ENCODE measurements at places on chromosomes 2 and 18.

DNA sequence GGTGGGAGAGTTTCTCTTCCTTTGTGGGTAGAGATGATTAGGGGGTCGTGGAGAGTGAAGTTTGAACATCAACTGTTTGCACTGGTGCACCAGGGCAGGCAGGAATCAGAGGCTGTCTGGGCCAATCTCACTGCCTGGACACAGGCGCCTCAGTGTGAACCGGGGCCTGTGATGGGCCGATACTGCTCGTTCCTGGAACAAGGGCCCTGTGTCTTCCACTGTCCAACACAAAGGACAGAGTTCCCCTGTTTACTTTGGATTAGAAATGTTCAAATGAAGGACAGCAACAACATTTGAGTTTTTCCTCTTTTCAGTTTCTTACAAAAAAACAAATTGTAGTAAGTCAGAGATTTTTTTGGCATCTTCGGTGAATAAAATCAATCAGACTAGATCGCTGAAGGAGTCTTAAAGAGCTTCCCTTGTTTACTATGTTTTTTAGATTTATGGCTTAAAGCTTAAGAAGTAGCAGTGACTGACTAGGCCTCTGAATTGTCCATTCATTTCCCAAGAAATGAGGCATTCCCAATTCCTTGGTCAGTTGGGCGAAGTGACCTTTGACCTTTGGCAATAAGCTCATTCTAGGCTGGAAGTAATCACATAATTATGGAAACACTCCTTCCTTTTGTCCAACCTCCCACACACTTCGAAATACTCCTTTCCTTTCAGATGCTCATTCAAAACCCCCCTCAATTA is 11.6 kb upstream of the TGFA start:
- no peak for DNase-seq

- DNase-seq, result no peak
Observed at GRCh38 chr2:227823922-227824321, 10.3 kb downstream of the CCL20 start.

DNA sequence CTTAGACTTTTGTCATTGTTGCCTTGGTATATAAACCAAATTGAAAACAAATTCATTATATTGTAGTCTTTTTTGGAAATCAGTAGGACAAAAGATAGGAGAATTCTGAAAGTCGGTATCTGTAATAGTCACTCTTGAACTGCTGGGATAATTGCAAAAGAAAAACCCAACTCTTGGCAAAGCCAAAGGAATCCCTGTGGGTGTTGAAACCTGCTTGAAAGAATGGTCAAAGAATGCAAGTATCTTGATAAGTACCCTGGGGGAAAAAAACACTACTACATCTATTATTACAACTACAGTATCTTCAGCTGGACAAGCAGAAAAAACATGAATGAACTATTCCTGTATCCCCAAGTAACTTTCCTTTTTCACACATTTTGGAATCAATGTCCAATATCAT is 7.3 kb upstream of the FAM237A start:
- DNase-seq, result no peak

DNA sequence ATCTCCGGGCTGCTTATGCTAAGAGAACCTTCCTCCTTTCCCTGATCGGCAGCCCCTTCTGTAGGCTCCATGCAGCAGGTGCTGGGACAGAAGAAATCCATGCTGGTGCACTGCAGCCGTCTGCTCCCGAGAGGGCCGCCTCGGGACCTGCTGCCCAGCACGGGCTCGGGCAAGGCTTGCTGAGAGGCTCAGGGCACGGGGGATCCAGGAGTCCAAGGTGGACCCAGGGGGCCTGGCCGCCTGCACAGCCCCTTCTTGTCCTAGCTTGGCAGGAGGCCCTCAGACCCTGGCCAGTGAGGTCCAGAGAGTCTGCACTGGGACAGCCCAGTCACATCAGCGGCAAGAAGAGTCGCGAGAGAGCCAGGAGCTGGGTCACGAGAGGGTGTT is 13.3 kb upstream of the DUSP2 start:
- DNase-seq, result no peak

DNA sequence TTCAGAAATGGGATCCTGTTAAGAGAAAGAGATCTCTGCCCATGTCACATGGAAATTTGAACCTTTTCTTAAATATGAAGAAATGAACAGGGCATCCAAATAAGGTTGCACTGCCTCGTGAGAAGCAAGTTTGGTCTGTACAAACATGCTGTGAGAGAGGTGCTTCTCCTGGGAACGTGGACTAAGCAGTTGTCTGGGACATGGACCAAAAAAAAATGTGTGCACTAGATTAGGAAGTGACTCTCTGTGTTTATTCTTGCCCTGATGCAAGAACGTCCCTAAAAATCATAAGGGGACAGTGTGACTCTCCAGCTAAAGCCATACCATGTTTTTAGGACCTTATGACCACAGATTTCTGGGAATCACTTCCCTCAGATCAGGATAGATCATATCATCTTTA is 23.7 kb upstream of the GCG start:
- no peak for DNase-seq

DNA sequence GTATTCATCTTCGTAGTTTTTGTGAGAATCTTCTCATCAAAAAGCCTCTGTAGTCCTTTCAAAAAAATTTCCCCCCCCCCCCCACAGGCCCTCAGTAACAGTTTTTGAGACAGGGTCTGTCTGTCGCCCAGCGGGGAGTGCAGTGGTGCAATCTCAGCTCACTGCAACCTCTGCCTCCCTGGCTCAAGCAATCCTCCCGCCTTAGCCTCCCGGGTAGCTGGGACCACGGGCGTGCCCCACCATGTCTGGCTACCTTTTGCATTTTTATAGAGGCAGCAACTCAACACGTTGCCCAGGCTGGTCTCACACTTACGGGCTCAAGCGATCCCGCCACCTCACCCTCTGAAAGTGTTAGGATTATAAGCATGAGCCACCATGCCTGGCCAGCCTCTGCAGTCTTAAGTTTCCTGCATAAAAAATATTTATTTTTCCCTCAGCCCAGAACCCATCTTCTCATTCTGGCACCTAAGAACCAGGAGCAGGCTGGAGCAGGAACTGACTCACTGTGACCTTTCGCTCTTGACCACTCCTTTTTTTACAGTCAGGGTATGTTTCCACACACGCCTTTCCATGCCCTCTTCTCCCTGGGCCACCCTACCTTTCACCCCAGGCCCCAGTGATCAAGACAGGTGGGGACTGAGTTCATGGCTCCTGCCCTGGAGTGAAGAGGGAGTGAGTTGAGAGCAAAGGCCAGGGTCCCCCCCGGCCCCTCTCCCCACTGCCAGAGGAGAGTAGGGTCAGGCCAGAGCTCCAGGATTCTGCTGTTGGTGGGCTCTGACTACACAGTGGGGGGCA is 32.5 kb upstream of the NT5DC4 start:
- no peak for DNase-seq

- no peak for DNase-seq
Observed at GRCh38 chr2:240238201-240238600, 97.7 kb upstream of the OTOS start.

- DNase-seq, result no peak
Observed at GRCh38 chr2:54417577-54417976, 38.5 kb upstream of the SPTBN1 start.

GRCh38 chr2:155895016-155895415 is 437.5 kb downstream of the NR4A2 start:
- DNase-seq, result no peak

- DNase-seq, result no peak
Observed at GRCh38 chr2:192073878-192074277, 120.9 kb downstream of the TMEFF2 start.

DNA sequence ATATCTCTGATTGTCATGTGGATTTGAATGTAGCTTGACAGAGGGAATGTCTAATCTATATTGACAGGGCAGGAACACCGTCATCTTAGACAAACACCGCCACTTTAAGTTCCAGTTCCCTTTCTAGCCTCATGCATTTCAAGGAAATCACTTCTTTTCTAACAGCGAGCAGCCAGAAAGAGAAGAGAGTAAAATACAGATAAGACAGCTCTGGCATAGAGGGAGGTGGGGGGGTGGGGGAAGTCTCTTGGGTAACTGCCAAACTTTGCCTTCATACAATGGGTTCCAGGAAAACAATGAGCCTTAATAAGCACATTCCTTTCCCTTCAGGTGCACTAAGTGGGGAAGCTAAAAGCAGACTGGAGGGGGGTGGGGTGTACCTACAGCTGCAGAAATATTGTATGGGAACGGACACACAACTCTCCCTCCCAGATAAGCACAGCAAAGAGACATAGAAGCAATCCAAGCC is 37.2 kb downstream of the CASP10 start:
- peak; percentile 71 for DNase-seq

DNA sequence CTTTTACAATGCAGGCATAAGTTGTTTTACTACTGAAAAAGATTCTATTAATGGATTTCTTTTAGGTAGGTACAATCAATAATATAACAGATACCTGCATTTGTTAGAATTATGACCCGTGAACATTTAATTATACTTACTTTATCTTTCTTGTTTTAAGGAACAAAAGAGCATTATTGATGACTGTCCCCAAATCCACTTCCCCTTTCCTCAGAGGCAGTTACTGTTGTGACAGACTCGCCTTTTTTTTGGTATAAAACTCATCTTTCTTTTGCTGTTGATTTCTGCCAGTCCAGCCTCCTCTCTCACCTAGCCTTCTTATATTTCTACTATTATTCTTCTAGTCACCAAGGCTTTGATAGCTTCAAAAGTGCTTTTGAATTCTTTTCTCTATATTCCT is 12.1 kb downstream of the ACTR3 start:
- DNase-seq, result no peak

DNA sequence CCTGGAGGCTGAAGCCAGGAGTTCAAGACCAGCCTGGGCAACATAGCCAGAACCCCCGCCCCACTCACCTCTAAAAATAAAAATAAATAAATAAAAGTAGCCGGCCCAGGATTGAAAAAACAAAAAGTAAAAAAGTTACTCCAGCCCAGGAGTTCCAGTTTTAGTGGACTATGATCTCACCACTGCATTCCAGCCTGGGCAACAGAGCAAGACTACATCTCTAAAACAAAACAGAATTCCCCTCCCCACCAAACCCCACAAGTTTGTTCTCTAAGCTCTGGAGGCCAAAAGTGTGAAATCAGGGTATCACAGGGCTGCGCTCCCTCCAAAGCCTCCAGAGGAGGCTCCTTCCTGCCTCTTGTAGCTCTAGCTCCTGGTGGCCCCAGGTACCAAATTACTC is 1.7 kb downstream of the D2HGDH start:
- no peak for DNase-seq

DNA sequence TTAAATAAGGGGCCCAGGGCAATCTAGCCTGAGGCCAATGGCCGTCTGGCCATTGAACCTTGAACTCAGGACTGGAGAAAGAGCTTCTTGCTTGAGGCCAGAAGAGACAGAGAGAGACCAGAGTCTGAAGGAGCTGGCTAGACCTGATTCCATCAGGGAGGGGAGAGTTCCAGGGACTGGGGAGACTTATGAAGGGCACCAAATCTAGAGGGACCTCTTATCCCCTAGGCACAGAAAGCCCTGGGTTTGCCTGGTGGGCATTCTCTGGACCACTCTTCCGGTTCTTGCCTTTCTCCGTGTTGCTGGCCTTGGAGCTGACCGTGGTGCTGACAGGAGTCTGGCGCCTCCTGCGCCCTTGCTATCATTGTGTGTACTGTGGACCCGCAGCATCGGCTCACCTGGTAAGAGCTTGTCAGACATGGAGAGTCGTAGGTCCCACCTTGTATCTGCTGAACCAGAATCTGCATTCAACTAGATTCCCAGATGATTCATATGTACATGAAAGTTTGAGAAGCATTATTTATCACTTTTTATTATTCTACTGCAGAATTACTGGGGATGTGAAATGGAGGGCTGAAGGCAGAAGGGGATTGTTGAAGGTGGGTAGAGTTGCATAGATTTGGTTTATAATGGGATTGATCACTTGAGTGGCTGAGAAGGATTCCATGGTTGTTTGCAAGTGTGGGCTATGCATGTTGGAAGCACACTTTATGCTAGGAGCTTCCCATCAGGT is 4.3 kb upstream of the TRPM8 start:
- no peak for DNase-seq

DNA sequence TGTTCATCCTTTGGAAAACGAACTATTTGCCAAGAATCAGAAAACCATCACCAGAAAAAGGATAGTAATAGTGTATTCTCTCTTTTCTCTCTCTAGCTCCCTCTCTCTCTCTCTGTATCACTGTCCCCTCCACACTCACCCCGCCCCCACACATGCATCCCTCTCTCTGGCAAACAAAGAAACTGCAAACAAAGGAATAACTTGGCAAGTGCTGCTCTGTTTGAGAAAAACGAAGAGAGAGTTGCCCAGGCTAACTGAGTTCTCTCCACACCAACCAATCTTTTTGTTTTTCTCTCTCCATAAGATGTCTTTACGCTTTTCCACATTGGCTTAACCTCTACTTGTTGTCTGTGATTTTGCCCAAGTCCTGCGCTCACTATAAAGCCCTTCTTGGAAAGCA is 316.2 kb downstream of the EPHA4 start:
- DNase-seq, result no peak

- DNase-seq, result no peak
Observed at GRCh38 chr2:20569464-20570223, 81.3 kb downstream of the HS1BP3 start.

- no peak for DNase-seq
Observed at GRCh38 chr2:54482715-54483114, 26.6 kb downstream of the SPTBN1 start.

- DNase-seq, result no peak
Observed at GRCh38 chr2:241011296-241011600, 12.8 kb downstream of the SNED1 start.

DNA sequence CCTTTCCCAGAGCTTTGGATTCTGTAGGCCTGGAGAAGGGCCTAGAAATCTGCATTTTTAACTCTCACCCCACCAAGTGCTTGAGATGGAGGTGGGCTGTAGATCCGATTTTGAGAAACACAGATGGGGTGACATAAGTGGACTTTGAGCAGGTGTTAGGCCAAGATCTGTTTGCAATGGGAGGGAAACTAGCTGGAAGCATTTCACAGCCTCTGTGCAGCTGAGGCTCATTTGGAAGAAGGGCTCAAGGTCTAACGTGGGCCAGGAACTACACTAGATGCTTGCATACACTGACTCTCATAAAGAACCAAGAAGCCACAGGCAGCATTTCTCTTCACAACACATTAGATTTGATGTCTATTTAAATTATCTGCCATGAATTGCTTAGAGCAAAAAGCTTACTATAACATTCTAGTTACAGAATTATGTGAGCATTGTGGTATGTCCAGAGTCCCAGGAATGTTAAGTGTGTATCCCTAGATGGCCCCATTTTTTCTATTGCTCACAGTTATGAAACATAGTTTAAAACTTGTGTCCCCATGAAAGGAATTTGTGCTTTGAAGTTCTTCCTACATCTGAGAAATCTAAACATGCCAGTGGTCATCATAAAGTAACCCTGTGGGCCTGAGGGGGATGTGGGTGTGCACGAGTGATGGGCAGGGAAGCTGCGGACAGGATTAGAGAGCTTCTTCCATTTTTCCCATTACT is 77.2 kb downstream of the CD28 start:
- no peak for DNase-seq

GRCh38 chr18:74116633-74117554 is 30.7 kb downstream of the FBXO15 start:
- DNase-seq, result no peak

GRCh38 chr2:99988599-99988998 is 153.8 kb downstream of the AFF3 start:
- DNase-seq, result no peak

GRCh38 chr18:34491719-34492118 is 218.4 kb upstream of the DTNA start:
- DNase-seq, result no peak

All from pulmonary artery endothelial cell (primary cell).